ENCODE measurements at places on chromosomes 12 and 14. TPM values are rescaled to one million over a fixed set of nuclear protein-coding genes. Genes with fewer than 3 reads are reported as not detected.

Gene CATSPERB
- total RNA-seq: 3.6 TPM

Gene MANSC1
- 6.9 TPM for total RNA-seq

Gene TAS2R10
- total RNA-seq: 7.8 TPM

Gene BBS10
- total RNA-seq: 32.8 TPM

Gene IL22
- total RNA-seq: not detected

Gene FGD4
- total RNA-seq: 24.8 TPM

Gene GRIP1
- total RNA-seq: 9.8 TPM

DNA sequence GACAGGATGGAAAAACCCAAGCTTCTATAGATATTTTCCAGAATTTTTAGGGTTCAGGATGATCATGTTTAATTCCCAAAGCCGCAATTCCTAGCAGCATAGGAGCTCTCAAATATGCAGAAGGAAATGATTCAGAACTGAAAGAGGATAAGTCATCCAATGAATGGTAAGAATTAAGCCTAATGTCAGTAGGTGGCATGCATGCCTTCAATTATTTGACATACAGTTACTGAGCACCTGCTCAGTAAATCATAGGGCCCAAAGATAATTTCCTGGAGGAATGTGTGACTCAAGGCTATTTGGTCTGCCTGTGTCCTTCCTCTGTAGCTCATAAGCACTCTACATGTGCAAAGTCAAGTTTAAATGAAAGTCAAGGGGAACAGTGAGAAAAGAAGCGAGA, 116.8 kb upstream of the SLC38A4 start:
- DNase-seq: no peak

GRCh38 chr14:75563931-75564330, 14.5 kb upstream of the FLVCR2 start:
- DNase-seq: no peak

GRCh38 chr12:79827484-79827883, 107.4 kb downstream of the PPP1R12A start:
- no peak for DNase-seq

DNA sequence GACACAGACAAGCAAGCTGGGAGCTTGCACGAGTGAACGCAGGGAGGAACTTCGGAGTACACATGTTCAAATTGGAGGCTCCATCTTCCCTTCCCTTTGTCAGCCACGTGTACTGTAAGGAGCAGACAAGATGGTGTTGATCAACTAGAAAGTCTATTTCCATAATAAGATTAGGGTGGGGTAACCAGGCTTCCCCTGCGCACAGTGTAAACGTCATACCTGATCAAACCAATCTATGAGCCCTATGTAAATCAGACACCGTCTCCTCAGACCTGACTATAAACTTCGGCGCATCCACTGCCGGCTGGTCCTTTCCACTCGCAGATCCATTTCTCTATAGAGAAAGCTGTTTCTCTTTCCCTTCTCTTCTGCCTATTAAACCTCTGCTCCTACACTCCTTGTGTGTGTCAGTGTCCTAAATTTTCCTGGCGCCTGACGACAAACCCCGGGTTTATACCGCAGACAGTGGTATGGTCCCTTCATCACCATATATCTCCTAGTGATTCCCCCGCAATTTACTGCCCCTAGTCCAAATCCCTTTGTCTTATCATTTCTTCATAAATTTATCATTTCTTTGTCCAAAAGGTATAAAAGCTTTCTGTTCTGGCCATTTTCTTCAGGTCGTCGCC, 7.5 kb upstream of the ETFBKMT start:
- DNase-seq: no peak

DNA sequence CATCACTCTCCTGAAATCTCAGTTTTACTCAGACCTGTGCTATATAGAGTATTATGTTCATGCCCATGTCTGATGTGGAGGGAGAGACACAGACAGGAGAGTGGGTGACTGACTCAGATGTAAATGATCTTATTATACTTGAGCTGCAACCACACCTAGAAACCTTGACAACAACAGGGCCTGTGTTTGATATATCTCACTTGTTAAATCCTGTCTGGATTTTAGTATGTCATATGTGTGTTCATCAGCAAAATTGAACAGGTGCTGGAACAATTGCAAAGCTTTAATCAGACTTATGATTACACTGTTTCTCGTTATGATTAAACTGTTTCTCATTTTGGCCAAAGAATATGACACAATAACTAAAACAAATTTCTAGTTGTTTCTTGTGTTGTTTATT, 37.7 kb downstream of the DIP2B start:
- DNase-seq: no peak

GRCh38 chr14:91252871-91253794, 8.6 kb upstream of the GPR68 start:
- no peak for DNase-seq

DNA sequence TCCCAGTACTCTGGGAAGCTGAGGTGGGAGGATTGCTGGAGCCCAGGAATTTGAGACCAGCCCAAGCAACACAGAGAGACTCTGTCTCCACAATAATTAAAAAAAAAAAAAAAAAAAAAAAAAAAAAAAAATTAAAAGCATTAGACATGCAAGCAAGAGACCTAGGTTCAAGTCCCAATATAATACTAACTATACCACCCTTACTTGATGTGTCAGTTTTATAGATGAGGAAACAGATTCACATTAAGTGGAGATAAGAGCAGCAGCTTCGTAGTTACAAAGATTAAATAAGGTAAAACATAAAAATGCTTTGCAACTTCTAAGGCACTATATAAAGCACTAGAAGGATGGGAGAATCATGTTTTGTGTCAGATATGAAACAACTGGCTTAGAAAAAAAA, 9.1 kb downstream of the PPTC7 start:
- no peak for DNase-seq

GRCh38 chr12:27821259-27821973, 41.4 kb upstream of the MANSC4 start:
- DNase-seq: peak; percentile 51

DNA sequence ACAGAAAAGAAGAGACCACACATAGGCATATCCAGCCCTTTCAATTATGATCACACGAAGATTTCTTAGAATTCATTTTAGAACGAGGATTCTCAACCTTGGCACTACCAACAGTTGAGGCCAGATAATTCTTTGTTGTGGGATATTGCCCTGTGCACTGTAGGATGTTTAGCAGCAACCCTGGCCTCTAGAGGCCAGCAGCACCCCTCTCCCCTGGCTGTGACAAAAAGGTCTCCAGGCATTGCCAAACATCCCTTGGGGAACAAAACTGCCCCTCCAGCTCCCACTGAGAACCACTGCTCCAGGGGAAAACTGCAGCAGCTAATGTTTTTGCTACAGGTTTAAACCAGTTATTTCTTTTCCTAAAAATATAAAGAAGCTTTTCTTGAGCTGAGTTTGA, 7.1 kb downstream of the NT5DC3 start:
- no peak for DNase-seq

All from urinary bladder (tissue), 4 donors.